ENCODE measurements at places on chromosomes 2 and 18.

DNA sequence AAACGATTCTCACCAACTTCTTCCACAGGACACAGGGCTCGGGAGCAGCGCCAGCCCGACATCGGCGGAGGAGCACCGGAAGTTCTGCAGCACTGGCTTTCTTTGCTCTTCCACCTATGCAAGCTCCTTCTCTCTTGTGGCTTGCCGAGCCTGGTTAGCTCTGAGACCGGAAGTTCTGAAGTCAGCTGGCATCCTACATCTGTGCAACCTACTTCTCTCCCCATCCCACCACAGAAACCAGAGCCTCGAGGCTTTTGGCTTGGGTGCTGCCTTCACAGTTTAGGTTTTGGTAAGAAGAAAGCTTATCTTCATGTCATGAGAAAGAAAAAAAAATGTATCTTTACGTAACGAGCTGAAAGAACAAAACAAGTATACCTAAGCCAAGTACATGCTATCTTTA lies 111.7 kb downstream of the ANKRD44 start:
- peak overlapping the region; percentile 91 for H3K4me3 ChIP-seq
- H3K4me1 ChIP-seq = peaks cover 43% of the 10 kb centered on the region
- H3K27me3 ChIP-seq = no peaks in the 10 kb centered on the region
- peaks cover 22% of the 10 kb centered on the region for H3K36me3 ChIP-seq

GRCh38 chr18:13276530-13277520 lies 58.3 kb downstream of the LDLRAD4 start:
- peaks cover 6% of the 10 kb centered on the region for H3K4me1 ChIP-seq
- peaks cover 3% of the 10 kb centered on the region for H3K27me3 ChIP-seq
- DNase-seq = no peak
- H3K36me3 ChIP-seq = no peaks in the 10 kb centered on the region

- H3K27ac ChIP-seq = no peak overlapping the region
- peaks cover 21% of the 10 kb centered on the region for H3K36me3 ChIP-seq
- no peak overlapping the region for H3K4me3 ChIP-seq
- no peaks in the 10 kb centered on the region for H3K4me1 ChIP-seq
- no peak for DNase-seq
- no peaks in the 10 kb centered on the region for H3K27me3 ChIP-seq
Observed at GRCh38 chr2:190859347-190860297, 21.0 kb upstream of the GLS start.

GRCh38 chr2:162265666-162266459 lies 22.6 kb upstream of the FAP start:
- no peak overlapping the region for H3K4me3 ChIP-seq
- DNase-seq = no peak
- peaks cover 11% of the 10 kb centered on the region for H3K4me1 ChIP-seq
- peak overlapping the region; percentile 4 for H3K27ac ChIP-seq

- no peak overlapping the region for H3K27ac ChIP-seq
- no peak for DNase-seq
- H3K4me1 ChIP-seq = peaks cover under 1% of the 10 kb centered on the region
- peaks cover 4% of the 10 kb centered on the region for H3K27me3 ChIP-seq
Observed at GRCh38 chr2:191927991-191928390, 81.1 kb upstream of the CAVIN2 start.

- no peak overlapping the region for H3K27ac ChIP-seq
- no peak for DNase-seq
- no peak overlapping the region for H3K4me3 ChIP-seq
- no peaks in the 10 kb centered on the region for H3K4me1 ChIP-seq
Observed at GRCh38 chr2:208148803-208149202, 2.8 kb upstream of the CRYGB start.

- DNase-seq = no peak
- peaks cover 5% of the 10 kb centered on the region for H3K27me3 ChIP-seq
- no peak overlapping the region for H3K4me3 ChIP-seq
- no peaks in the 10 kb centered on the region for H3K36me3 ChIP-seq
- H3K4me1 ChIP-seq = peaks cover 6% of the 10 kb centered on the region
Observed at GRCh38 chr2:173030561-173031490, 44.8 kb upstream of the MAP3K20 start.

DNA sequence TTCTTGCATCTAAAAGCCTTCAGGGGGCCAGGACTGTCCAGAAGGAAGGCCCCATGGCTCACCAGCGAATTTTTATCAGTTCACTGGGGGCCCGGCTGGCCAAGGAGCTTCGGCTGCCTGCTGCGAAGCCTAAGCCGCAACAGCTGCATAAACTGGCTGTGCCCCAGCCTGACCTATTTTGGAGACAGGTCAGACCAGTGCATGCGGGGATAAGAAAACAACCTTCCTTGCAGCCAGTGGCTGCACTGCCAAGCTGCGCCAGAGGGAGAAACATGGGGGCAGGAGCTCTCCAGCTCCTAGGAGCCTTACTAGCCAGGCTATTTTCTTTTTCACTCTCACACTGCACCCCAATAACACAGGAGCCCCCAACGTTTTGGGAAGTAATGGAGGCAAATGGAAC lies 15.2 kb downstream of the PAX3 start:
- H3K4me1 ChIP-seq = no peaks in the 10 kb centered on the region
- no peaks in the 10 kb centered on the region for H3K36me3 ChIP-seq
- DNase-seq = no peak
- H3K27me3 ChIP-seq = peaks cover 48% of the 10 kb centered on the region

DNA sequence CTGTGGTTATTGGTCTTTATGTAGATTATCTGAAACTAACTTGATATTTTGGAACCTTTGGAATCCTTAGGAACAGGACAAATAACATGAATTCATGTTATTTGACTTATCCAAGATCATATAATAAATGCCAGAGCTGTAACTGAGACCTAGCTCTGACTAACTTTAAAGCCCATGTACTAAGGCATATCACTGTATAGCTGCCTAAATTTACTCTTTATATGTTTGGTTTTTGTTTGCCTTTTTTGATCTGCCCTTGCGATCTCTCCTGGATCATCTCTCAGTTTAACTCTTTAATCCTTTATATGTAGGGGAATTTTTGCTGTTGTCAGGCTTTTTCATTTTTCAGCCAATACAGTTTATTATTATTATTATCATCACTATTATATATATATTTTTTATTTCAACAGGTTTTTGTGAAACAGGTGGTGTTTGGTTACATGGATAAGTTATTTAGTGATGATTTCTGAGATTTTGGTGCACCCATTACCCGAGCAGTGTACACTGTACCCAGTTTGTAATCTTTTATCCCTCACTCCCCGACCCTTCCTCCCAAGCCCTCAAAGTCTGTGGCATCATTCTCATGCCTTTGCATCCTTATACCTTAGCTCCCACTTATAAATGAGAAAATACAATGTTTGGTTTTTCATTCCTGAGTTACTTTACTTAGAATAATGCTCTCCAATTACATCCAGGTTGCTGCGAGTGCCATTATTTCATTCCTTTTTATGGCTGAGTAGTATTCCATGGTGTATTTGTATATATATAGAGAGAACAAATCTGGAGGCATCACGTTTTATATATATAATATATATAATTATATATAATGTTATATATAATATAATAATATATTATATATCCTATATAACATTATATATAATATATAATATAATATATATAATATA lies 48.9 kb downstream of the APLF start:
- no peaks in the 10 kb centered on the region for H3K27me3 ChIP-seq
- H3K36me3 ChIP-seq = peaks cover 12% of the 10 kb centered on the region
- H3K27ac ChIP-seq = no peak overlapping the region
- H3K4me3 ChIP-seq = no peak overlapping the region
- no peaks in the 10 kb centered on the region for H3K4me1 ChIP-seq

DNA sequence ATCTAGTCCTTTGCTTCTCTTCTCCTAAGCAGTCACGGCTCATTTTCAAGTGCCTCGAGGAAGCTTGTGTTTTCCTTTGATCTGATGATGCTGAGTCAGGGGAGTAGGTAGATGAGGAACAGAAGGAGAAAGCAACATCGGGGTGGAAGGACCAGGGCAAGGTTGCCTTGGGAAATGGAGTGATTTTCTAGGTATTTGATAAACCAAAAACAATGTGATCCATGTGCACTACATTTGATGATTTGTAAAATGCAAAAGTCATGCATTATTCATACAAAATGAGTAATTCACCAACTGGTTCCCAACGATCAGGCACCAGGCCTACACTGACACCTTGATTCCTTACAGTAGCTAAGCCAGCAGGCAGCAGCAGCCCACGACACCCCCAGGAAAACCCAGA lies 205.3 kb downstream of the ANAPC1 start:
- H3K27me3 ChIP-seq = no peaks in the 10 kb centered on the region
- no peak overlapping the region for H3K27ac ChIP-seq
- peaks cover 6% of the 10 kb centered on the region for H3K4me1 ChIP-seq

GRCh38 chr2:144801766-144802165 lies 281.8 kb upstream of the ZEB2 start:
- no peak overlapping the region for H3K27ac ChIP-seq
- no peaks in the 10 kb centered on the region for H3K27me3 ChIP-seq
- no peaks in the 10 kb centered on the region for H3K4me1 ChIP-seq
- H3K36me3 ChIP-seq = no peaks in the 10 kb centered on the region
- DNase-seq = no peak

DNA sequence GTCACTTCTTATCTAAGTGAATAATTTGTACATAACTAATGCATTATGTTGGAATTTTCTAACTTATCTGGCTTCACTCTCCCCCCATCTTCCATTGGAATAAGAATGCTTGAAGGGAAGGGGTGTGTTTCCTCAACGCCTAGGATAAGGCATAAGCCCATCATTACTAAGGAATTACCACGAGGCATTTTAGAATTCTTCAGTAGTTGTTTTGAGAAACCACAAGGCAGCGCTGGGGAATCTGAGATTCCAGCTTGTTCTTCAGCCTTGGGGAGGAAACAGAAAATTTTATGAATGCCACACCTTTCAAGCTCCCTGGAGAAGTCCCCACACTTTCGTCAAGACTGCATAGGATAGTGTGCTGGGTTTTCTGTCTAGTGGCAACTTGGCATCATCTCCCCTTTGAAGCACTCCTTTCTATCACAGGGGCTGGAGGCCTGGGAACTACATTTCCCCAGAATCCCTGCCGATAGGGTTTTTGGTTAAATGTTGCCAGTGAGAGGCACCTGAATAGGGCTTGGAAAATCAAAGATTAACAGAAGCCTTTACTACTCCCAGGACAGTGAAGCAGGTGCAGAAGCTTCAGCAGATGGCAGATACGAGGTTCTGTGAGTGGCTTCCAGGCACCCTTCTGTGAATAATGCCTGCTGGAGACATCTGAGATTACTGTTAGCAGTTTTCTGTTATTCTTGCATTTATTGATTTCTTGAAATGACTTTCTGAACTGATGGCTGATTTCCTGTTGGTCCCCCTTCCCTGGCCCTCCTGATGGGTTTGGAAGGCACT lies 192.7 kb upstream of the REV1 start:
- peaks cover 15% of the 10 kb centered on the region for H3K4me1 ChIP-seq
- no peak for DNase-seq

DNA sequence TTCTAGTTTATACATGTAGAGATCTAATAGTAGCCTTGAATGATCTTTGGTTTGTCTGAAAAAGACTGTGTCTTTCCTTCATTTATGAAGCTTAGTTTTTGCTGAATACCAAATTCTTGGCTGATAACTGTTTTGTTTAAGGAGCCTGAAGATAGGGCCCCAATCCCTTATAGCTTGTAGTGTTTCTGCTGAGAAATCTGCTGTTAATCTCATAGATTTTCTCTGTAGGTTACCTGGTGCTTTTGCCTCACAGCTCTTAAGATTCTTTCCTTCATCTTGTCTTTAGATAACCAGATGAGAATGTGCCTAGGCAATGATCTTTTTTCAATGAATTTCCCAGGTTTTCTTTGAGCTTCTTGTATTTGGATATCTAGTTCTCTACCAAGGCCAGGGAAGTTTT lies 562.1 kb downstream of the XIRP2 start:
- H3K36me3 ChIP-seq = no peaks in the 10 kb centered on the region
- DNase-seq = no peak
- H3K4me3 ChIP-seq = no peak overlapping the region
- H3K4me1 ChIP-seq = no peaks in the 10 kb centered on the region
- H3K27ac ChIP-seq = no peak overlapping the region
- H3K27me3 ChIP-seq = no peaks in the 10 kb centered on the region

DNA sequence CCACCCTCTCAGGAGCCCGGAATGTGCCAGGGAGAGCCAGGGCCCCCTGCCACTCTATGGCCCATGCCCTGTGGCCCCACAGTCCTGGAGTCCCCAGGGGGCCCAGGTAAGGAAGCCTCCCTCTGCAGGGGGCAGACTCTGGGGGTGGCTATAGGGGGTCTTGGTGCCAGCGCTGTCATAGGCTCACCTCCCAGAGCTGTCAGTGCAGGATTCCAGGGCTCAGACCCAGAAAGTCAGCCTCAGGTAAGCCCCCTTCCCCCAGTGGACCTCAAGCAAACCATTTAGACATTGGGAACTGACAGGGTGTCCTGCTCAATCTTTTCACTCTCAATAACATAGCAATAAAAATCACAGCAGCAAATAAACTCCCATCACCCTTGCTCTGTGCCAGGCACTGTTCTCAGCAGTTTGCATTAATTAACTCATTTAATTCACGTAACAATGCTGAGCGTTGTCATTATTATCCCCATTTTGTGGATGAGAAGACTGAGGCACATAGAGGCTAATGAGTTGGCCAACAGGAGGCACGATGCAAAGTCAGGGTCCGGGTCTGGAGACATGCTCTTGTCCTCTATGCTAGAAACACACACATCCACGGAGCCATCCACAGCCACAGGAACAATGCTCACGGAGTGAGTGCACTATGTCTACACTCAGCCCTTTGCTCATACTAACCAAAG lies 79.6 kb downstream of the TNS1 start:
- H3K4me1 ChIP-seq = peaks cover under 1% of the 10 kb centered on the region
- no peak for DNase-seq
- H3K36me3 ChIP-seq = no peaks in the 10 kb centered on the region
- H3K27me3 ChIP-seq = no peaks in the 10 kb centered on the region
- H3K27ac ChIP-seq = no peak overlapping the region
- no peak overlapping the region for H3K4me3 ChIP-seq

GRCh38 chr2:10985260-10985659 lies 73.5 kb downstream of the KCNF1 start:
- H3K27ac ChIP-seq = no peak overlapping the region
- peaks cover 14% of the 10 kb centered on the region for H3K27me3 ChIP-seq
- no peaks in the 10 kb centered on the region for H3K4me1 ChIP-seq
- DNase-seq = no peak
- H3K36me3 ChIP-seq = no peaks in the 10 kb centered on the region

GRCh38 chr2:207230261-207231105 lies 64.7 kb upstream of the KLF7 start:
- H3K4me1 ChIP-seq = peaks cover 33% of the 10 kb centered on the region
- peaks cover 5% of the 10 kb centered on the region for H3K36me3 ChIP-seq
- H3K27me3 ChIP-seq = no peaks in the 10 kb centered on the region
- H3K4me3 ChIP-seq = no peak overlapping the region
- DNase-seq = no peak

GRCh38 chr2:78715293-78715692 lies 310.2 kb upstream of the REG3G start:
- no peak overlapping the region for H3K27ac ChIP-seq
- H3K4me1 ChIP-seq = no peaks in the 10 kb centered on the region
- H3K27me3 ChIP-seq = no peaks in the 10 kb centered on the region
- H3K36me3 ChIP-seq = no peaks in the 10 kb centered on the region

GRCh38 chr18:21513292-21513691 lies 87.2 kb downstream of the ESCO1 start:
- H3K4me3 ChIP-seq = no peak overlapping the region
- H3K4me1 ChIP-seq = no peaks in the 10 kb centered on the region
- no peak overlapping the region for H3K27ac ChIP-seq
- no peaks in the 10 kb centered on the region for H3K27me3 ChIP-seq
- peaks cover 48% of the 10 kb centered on the region for H3K36me3 ChIP-seq

Measured in stimulated activated naive B cell treated with anti-CD40 and anti-IgM and Interleukin-4, amounts not matched to agents 10 μg/mL and 1 μg/mL and 100 μg/mL, for 72 hours (primary cell).